ENCODE measurements at places on chromosomes 2 and 18.
A peak's percentile ranks its signal among the peaks of the same experiment; 100 is the strongest.

- no peak for DNase-seq
Observed at GRCh38 chr2:150584081-150584480, 96.6 kb upstream of the RND3 start.

DNA sequence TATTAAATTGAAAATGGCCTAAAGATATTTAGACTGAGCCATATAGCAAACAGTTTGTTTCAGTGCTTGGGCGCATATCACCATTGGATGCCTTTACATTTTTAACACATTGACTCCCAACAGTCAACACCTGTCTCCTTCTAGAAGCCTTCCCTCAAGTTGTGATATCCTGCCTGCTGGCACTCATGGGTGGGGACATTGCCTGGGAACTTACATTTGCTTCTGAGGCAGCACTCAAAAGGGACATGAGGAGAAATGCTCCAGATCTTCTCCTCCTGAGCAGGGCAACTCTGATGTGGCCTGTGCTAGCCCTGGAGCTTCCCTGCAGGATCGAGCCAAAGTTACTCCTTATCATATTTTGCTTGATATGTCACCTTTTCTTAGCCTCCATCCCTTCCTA is 392.2 kb downstream of the CDH7 start:
- DNase-seq, result no peak

DNA sequence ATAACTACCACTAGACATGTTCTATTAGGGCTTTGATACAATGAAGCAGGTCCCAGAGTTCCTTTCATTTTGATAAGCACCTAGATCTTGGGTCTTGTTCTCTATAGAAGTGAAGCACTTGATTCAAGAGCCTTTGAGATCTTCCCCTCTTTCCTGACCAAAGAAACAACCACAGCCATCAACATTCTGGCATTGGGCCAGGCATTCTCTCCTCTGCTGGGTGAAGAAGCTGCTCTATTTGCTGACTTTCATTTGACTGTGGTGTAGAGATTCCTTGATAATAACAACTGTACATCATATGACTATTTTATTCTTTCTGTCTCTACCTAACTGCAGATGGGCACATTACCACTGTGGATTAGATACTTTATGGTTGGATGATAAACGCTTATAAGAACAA is 96.6 kb upstream of the LYPD1 start:
- no peak for DNase-seq

GRCh38 chr2:9297156-9297555 is 90.5 kb downstream of the ASAP2 start:
- DNase-seq, result no peak

DNA sequence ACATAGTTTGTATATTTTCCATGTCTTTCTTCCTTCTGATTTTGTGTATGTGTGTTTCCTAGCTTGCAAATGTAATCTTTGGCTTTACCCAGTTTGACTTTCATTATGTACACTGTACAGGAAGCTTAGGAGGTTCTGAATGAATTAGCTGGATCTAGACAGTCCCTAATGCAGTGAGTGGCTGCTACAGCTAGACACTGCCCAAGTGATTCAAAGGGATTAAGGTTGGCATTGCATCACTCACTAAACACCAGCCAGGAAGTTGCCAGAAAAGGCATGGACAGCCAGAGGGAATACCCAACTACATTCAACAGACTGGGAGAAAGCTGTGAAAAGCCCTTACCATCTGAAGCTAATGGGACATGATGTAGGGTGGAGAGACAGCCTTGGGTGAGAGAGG is 316.0 kb upstream of the MEX3C start:
- DNase-seq, result no peak

DNA sequence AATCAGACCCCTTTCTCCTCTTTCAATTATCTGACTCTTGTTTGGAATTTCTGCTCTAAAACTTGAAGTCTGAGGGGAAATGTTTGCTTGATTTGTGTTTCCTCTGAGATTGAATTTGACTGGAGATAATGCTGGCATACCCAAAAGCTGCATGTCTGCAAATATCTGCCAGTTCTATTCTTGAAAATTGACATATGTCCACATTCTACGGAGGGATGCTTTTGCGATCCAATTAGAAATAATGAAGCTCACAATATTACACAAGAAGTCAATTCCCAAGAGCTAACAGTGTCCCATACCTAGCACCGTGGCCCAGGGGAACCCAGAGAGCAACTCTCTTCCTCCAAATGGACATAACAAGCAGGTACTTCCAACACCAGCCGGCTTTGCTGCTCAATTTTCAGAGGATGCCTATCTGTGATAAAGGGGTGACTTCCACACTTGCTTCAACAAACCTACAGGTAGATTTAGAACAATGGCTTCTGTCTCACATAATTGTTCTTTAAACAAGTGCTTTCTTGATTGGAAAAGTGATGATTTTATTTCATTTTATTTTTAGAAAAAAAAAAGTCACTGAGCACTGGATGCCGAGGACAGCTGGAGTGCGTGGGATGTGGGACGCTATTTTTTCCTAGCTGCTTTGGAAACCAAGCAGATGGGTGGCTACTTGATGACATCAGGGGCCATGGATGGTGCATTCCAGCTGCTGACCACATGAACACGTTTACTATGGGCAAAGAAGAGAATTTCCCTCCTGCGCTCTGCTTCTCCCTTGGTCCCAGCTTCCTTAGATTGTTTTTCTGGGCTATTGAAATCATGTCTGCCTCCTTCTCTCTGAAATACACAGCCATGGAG is 488.9 kb downstream of the RNF144A start:
- DNase-seq, result no peak

- DNase-seq, result no peak
Observed at GRCh38 chr2:38666556-38666910, 619 bp downstream of the GALM start.

DNA sequence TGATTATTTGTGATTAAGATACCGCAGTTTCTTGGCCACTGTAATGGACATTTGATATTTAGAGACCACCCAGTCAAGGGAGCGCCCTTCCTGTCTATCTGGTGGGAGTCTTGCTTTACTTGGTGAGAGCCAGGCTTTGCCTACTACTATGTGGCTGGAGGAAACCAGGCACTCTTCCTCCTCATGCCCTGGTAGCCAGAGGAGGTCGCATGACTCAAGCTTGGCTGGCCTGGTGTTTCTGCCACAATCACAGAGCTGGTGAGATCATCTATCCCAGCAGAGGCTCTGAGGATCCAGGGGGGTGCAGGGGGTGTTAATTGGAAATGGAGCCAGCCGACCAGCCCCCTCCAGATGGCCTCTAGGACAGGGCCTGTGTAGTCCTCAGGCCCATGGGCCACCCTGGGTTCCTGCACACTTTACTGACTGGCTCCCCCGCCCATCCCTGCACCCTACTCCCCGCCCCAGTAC is 46.8 kb upstream of the BIN1 start:
- no peak for DNase-seq

GRCh38 chr18:22639026-22639463 is 221.3 kb upstream of the CTAGE1 start:
- no peak for DNase-seq

- DNase-seq, result no peak
Observed at GRCh38 chr2:53938904-53939303, 31.9 kb downstream of the PSME4 start.

DNA sequence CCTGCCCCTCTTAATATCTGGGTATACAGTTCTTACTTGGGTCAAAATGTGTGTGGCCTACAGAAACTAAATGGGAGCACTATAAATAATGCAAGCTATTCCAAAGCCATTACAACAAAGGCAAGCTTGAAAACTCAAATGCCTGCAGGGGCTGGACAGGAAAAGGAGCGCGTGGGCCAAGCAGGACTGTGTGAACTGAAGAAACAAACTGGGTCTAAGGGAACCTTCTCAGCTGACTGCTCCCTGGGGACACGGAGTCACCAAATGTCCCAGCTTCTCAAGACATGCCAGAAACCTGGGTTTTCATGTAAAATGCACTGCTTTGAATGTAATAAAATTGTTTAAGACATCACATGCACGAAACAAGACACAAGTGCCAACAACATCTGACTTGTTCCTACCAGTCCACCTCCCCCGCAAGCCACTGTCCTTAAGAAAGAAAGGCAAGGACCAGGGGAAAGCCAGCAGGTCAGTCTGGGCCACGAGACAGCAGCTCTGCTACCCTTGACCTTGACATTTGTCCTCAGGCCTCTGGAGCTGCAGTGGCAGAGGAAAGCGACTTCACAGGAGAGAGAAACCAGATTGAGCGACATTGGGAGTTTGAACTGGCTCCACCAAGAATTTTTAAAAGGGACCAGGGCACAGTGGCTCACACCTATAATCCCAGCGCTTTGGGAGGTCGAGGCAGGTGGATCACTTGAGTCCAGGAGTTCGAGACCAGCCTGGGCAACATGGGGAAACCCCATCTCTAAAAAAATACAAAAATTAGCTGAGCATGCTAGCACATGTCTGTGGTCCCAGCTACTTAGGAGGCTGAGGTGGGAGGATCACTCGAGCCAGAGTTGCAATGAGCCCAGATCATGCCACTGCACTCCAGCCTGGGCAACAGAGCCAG is 89.7 kb upstream of the SH3BP4 start:
- no peak for DNase-seq

GRCh38 chr2:20609349-20609994 is 41.4 kb downstream of the HS1BP3 start:
- no peak for DNase-seq

DNA sequence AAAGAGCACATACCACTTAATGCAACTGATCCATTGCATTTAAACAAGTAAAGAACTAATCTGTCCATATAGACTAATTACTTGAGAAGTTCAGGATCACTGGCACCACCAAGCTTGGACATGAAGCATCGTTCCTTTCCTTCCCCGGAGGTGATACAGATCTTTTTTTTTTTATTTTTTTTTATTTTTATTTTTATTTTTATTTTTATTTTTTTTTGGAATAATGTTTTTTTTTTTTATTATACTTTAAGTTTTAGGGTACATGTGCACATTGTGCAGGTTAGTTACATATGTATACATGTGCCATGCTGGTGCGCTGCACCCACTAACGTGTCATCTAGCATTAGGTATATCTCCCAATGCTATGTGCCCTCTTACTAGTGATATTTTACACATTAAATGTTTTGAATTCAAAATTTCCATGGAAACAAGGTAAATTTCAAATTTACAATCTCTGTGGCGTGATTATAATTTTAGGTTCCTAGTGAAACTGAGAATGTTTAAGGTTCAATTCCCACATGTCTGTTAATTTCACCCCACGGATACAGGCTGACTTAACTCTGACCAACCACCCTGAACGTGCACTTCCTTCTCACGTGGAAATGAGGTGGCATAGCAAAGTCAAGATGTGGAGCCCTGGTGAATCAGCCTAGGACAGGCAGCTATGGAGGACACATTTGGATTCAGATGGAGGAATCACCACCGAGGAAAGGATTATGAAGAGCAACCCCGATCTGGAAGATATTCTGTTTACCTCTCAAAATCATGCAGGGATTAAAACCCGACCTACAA is 101.6 kb upstream of the THOC1 start:
- DNase-seq, result no peak

GRCh38 chr2:257429-257828 is 6.4 kb downstream of the SH3YL1 start:
- DNase-seq, result no peak

DNA sequence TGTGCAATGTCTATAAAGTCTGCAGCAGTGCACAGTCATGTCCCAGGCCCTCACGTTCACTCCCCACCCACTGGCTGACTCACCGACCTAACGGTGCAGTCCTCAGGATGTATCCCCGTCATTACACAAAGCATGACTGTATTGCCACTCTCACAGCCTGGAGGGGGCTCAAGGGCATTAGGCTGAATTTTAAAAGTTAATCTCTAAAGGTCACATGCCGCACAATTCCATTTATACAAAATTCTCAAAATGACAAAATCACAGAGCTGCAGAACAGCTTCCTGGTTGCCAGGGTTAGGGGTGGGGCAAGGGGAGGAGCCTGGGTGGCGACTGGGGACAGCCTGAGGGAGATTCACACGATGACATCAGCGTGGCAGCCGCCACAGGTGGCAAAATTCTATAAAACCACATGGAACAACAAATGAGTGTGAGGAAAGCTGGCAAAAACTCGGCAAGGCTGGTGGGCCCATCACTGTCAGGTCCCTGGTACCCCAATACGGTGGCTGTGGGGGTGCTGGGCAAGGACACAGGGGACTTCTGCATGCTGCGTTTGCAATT is 97.6 kb downstream of the NDUFA10 start:
- peak; percentile 34 for DNase-seq

- no peak for DNase-seq
Observed at GRCh38 chr2:117979911-117980701, 33.8 kb downstream of the CCDC93 start.

GRCh38 chr18:25503567-25504081 is 151.7 kb upstream of the ZNF521 start:
- DNase-seq, result no peak

GRCh38 chr18:79518028-79518682 is 122.4 kb downstream of the NFATC1 start:
- no peak for DNase-seq

DNA sequence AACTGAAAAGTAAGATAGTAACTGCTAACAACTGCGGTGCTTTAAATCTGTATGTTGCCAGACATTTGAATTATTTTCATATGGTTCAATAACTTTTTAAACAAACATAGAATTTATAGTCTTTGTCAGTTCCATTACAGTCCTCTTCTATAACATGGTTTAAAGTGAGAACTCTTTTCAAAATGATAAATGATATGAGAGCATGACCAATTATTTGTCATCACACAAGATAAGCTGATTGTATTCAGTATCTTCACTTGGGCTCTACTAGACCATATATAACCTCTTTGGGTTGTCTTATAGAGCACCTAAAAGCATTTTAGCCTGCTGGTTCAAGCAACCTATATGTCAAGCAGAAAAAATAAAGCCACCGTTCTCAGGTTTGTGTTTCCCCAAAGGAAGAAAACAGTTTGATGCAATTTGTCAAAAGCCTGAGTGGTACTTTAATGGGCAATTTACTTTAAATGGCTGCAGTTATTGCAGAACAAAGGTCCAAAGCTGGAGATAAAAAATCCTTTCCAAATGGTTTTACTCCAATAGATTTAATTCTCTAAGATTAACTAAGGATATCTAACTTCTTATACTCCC is 298.4 kb downstream of the FSIP2 start:
- DNase-seq, result no peak

- DNase-seq, result no peak
Observed at GRCh38 chr2:147521936-147522335, 322.9 kb upstream of the ACVR2A start.

DNA sequence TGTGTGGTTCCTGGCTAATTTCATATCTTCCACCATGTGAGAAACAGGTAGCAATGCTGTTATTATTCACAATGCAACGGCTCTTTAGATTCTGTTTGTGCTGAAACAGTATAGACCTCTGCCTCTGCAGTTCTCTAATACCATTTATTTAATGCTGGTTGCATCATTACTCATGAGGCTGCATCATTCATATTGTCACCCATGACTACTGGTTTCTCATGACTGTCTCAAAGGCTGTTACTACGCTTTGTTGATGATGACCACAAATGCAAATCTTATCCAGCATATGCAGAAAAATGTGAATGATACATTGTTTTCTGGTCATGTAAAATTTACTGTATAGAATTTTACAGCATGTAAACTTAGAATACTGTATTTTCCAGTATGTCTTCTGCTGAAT is 22.5 kb downstream of the CAVIN2 start:
- no peak for DNase-seq

- no peak for DNase-seq
Observed at GRCh38 chr2:171141320-171141719, 19.4 kb downstream of the TLK1 start.

Measured in activated T-helper 1 cell treated with anti-CD3 and anti-CD28 coated beads, Interleukin-2, amount 50 U/mL, for 16 hours (primary cell).